NCI-H526 treated with DMSO at 0.1 percent for 48 hours (cell line): ENCODE measurements at places on chromosomes 12 and 14.

- DNase-seq, result no peak
Observed at GRCh38 chr14:39376667-39377403, 55.4 kb downstream of the FBXO33 start.

GRCh38 chr12:117468016-117468415 is 106.6 kb upstream of the NOS1 start:
- no peak for DNase-seq

DNA sequence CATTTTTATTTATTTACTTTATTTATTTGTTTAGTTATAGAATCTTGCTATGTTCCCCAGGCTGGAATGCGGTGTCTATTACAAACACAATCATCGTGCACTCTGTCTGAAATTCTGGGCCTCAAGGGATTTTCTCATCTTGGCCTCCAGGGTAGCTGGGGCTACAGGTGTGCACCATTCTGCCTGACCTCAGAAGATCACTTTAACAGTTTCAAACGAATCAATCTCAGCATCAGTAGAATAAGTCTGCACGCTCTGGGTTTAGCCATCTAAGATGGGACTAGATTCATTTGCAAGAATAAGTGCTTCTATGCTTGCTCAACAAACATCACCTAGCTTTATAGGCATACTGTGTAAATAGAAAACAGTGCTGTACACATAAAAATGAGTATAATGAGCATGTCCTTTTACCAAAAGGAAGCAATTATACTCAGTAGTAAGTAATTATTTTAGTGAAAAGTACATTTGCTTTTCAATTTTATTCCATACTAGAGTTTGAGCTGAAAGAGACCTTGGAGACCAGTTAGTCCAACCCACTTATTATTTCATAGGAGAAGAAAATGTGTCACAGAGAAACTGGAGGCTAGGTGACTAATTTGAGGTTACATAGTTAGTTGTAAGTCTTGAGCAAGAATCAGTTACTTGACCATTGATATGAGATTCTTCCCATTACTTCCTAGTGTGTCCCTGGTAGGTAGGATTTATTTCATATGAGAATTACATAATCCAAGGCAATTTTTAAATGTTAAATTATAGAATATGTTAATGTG is 456.5 kb upstream of the LMO3 start:
- DNase-seq, result no peak

- no peak for DNase-seq
Observed at GRCh38 chr12:89783359-89784060, 74.9 kb upstream of the ATP2B1 start.

- no peak for DNase-seq
Observed at GRCh38 chr12:65603438-65604351, 220.6 kb upstream of the HMGA2 start.

DNA sequence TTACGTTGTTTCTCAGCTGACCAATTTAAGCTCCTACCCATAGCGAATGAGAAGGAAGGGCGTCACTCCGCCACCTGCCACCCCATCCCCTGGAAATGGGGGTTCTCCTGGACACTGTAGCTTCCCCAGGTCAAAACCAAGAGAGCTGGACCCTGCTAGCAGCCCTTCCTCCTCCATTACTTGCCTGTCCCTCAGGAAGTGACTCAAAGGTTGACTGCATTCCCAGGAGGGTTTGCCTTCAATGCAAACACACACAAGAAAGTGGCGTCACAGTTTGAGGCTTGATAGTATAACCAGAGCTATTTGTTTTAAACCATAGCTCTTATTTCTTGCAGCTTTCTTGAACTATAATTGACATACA is 79.1 kb downstream of the KCNK13 start:
- DNase-seq, result no peak

DNA sequence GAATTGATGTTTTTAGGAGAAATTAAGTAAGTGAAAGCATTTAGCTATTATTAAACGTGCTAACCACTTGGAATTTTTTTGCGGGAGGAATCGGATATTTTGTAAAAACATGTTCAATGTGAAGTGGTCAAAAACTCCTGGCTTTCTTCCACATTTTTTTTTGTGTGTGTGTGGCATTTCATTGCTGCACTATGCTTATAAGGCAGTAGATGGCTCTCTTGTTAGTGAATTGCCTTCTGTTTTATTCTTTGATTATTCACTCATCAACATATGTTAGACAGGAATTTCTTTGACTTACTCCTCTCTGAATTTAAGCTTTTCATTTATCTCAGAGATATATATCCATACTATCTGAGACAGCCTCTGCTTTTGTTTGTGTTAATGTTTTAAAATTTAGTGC is 71.3 kb downstream of the DERA start:
- DNase-seq, result no peak

GRCh38 chr14:36834293-36834692 is 172.6 kb downstream of the PAX9 start:
- no peak for DNase-seq

DNA sequence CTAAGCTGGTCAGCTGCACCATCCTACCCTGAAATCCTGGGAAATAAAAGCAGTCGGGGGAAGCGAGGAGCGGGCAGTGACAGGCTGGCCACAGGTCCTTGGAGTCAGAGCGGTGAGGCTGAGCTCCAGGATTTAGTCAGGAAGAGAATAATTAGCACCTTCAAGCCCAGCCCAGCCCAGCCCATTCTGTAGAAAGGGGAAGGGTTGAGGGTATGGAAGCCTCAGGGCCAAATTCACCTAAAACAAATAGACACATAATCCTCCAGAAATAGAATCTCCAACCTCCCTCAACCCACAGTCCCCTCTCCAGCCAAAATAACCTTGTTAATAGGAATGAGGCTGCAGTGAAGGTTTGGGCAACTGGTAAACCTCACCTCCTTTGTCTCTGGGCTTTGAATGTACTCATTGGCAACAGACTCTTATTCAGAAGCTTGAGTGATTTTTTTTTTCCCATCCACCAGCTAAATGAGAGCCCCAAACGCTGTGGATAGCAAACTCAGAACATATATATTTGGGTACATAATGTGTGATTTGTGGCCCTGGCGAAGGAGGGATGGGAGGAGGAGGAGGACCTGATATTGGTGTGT is 334.1 kb downstream of the DPF3 start:
- no peak for DNase-seq

DNA sequence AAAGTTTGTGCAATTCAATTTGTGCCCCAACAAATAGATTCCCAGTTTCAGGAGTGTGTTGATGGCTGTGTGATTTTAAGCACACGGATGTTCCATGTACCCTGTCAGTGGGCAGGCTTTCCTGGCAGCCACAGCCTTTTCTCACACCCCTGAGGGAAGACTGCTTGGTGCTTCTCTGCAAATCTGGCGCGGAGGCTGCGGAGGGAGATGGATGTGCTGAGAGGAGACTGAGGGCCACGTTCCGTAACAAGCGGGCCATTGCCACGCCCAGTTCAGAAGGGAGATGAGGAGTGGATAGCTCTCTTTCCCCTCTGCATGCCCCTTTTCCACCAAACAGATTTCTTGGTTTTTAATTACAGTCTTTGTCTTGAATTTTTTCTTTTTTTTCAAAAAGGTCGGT is 89.1 kb downstream of the BEGAIN start:
- no peak for DNase-seq

DNA sequence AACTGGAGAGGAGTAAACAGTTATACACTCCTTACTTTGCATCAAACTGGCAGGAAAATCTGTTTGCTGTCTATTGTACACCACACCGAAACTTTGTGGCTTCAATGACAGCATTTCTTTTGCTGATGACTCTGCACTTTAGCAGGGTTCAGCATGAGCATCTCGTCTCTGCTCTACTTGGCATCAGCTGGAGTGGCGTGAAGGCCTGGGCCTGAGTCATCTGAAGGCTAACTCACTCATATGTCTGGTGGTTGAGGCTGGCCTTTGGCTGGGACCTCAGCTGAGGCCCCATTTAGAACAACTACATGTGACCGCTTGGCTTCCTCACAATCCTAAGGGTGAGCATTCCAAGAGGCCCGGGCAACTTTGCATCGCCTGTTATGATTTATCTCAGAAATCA is 28.7 kb upstream of the REP15 start:
- DNase-seq, result no peak

- DNase-seq, result no peak
Observed at GRCh38 chr12:15526033-15526432, 203.7 kb downstream of the PTPRO start.

DNA sequence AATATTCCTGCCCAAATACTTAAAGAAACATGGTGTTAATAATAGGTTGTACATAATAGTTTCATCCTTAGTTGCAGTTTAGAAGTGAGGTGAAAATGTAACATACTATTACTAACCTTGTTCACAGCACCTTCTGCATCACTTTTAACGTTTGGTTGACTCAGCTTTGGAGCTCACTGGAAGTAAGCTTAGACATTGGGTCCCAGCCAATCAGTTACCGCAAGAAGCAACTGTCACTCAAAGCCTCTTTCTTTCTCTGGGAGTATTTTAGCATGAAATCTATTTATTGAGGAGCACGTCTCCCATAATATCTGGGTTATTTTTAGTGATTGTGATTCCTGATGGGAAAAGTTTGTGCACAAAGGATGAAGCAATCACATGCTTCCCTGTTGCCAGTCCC is 472.6 kb downstream of the SNAPC1 start:
- no peak for DNase-seq

- DNase-seq, result no peak
Observed at GRCh38 chr12:13496111-13496510, 299.6 kb downstream of the EMP1 start.

- DNase-seq, result no peak
Observed at GRCh38 chr12:449203-449602, 10.5 kb upstream of the B4GALNT3 start.

- DNase-seq, result no peak
Observed at GRCh38 chr12:11687528-11687927, 38.1 kb downstream of the ETV6 start.

DNA sequence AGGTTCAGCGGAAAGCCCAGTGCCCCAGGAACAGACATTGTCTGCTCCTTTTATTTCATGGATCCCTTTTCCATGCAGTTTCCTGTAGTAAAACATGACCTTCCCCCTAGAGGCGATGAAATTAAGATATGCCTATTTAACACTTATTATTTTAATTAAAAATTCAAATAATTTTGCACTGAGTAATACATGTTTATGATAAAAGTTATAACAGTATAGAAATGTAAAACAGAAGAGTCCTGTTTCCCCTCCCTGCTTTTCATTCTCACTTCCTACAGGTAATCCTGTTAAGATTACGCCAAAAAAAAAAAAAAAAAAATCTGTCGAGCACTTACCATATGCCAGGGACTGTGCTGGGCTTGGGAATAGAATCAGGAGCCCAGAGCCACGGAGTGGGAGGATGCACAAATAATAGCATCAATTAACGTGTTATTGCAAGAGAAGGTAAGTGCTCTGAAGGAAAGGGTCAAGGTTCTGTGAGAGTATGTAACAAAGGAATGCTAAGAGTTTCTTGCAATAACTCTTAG is 830 bp upstream of the LPCAT3 start:
- DNase-seq, result no peak

- no peak for DNase-seq
Observed at GRCh38 chr14:88188745-88189416, 134.2 kb downstream of the KCNK10 start.

DNA sequence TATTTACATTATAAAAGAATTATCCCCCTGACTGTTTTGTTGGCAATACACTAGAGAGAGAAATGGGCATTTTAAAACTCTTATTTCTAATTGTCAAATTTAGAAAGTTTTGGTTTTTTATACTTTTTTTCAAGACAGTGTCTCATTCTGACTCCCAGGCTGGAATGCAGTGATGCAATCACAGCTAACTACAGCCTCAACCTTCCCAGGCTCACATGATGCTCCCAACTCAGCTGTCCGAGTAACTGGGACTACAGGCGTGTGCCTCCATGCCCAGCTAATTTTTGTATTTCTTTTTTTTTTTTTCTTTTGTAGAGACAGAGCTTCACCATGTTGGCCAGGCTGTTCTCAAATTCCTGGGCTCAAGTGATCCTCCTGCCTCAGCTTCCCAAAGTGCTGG is 8.3 kb upstream of the OR11H6 start:
- no peak for DNase-seq

DNA sequence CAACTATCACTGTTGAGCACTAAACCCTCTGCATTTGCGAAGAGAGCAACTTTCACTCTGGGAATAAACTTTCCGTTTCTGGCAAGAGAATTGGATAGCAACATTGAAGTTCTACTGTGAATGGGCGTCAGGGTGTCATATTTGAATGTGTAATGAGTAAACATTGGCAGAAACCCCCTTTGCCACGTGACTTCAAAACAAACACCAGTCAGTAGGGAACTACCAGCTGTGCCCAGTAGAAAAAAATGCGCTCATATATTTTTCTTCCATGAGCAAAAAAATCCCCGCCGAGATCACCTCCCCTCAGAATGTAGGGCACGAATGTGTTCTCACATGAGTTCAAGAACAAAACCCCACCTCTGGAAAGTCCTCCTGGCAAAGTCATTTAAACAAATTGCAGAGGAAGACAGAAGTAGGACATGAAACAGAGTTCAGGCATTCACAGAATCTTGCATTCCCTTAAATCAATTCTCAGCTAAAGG is 80.6 kb downstream of the BTG1 start:
- peak; percentile 87 for DNase-seq

DNA sequence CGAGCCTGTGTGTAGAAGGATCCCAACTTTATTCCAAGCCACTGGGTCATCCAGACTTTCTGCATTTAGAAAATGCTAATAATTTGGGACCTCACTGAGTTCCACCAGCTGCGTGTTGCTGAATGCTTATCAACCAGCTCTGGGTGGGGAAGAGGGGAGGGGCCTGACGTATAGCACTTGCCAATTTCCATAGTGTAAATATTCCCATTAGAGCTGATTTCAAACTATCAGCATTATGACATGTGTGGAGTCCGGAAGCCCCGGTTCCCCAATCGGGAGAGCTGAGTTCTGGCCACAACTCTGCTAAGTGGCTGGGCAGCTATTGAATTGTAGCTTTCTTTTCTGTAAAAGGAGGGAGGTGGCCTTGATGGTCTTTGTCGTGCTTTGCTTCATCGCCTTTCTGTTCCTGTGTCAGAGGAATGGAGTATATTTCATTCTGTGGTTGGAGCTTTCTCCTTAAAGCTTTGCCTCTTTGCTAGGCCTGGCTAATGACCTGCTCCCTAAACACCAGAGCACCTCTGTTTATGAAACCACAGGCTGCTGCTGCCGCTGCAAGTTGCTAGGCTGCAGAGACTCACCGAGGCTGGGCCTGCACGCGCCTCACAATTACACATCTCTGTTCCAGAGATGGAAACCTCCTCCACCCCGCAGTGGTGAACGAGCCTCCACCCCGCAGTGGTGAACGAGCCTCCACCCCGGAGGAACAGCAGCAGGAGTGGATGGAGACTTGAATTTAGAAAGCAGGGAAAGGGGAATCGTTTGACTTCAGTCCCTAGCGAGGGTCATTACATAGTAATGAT is 7.7 kb upstream of the BCL7A start:
- DNase-seq, result no peak

GRCh38 chr14:23559010-23559925 is 3.2 kb downstream of the THTPA start:
- no peak for DNase-seq

DNA sequence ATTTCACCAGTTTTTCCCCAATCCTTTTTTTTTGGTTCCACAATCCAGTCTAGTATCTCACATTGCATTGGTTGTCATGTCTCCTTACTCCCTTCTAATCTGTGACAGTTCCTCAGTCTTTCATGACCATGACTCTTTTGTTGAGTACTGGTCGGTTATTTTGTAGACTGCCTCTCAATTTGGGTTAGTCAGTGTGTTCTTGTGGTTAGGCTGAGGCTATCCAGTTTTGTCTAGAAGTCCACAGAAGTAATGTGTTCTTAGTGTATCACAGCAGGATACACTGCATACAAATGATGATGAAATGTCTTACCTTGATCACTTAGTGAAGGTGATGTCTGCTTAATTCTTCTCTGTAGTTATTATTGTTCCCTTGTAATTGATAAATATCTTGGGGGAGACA is 24.8 kb downstream of the PELI2 start:
- no peak for DNase-seq

- no peak for DNase-seq
Observed at GRCh38 chr12:77078231-77078630, 12.9 kb upstream of the E2F7 start.
